Retinal pigment epithelial cell (primary cell): ENCODE measurements at places on chromosomes 11 and 22.
A peak's percentile ranks its signal among the peaks of the same experiment; 100 is the strongest.

DNA sequence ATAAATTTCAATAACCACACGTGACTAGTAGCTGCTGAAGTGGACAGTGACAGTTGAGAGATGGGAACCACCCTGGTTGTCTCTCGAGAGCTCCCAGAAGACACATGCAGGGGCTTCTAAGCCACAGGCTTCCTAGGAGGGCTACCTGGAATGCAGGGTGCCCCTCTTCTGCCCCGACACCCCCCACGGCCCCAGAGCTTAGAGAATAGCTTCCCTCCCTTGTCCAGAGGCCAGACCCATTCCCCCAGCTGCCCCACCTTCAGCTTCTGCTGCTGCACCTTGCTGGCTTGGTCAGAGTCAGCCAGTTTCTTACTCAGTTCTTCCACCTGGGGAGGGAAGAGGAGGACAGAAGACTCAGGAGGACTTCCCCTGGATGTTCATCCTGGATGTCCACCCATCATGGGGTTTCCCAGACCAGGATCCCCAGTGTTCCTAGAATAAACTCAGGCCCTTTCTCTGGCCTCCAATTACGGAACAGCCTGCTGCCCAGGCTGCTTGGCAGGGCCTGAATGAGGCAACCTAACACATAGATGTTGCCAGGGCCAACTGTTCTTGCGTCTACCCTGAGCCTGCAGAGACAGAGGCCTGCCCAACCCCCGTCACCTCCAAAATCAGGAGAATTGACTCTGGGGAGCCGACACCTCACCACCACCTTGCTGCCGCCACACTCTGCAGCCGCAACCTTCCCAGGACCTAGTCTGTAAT lies 12.0 kb downstream of the IL18BP start:
- no peak for DNase-seq

DNA sequence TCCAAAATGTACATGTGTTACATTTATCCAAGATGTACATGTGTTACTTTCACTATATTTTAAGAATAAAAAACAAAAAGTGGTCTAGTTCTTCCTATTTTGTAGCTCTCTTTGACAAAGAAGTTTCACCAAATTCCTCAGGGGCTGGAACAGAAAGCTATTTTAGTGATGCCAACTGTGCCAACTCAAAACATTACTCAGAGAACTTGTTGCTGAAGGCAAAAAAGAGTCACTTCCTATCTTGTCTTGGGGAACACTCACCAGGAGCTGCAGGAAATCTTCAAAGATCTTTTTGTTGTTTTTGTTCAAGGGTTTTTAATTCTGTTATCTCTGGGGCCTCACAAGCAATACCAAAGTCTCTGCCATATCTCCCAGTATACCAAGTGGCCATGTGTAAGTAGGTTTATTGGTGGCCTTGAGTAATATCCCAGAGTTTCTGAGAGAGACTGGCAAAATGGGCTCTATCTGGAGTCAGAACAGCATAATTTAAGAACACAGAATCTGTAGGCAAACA lies 13.6 kb upstream of the EED start:
- no peak for DNase-seq

- peak; percentile 77 for DNase-seq
Observed at GRCh38 chr11:46047520-46047919, 73.7 kb downstream of the PHF21A start.

GRCh38 chr11:96713301-96713700 lies 323.5 kb downstream of the JRKL start:
- no peak for DNase-seq

GRCh38 chr11:27355575-27356104 lies 7.4 kb downstream of the CCDC34 start:
- DNase-seq, result no peak

- no peak for DNase-seq
Observed at GRCh38 chr11:31798554-31799434, 12.3 kb downstream of the PAX6 start.

DNA sequence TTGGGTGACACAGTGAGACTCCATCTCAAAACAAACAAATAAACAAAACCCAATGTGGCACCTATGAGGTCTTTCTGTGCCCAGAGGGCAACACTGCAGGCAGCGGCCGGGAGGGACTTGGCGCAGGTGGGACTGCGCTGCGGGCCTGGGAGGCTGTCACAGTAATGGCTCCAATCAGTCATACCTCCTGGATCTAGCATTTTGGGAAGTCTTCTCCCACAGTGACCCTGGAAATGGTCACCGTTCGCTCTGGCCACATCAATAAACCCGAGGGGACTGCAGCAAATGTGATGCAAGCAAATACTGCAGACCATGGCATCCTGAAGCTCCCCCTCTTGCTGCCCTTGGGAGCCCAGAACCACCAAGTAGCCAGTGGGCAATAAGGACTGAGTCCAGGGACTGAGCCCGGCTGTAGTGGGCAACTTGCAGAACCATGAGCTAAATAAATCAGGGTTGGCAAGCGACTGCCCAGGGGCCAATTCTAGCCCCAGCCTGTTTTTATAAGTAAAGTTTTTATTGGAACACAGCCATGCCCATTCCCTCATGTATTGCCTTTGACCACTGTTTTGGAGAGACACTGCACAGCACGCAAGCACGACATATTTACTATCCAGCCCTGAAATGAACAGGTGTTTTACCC lies 15.4 kb downstream of the SHANK2 start:
- DNase-seq, result no peak
